Activated CD4-positive, alpha-beta T cell treated with anti-CD3 and anti-CD28 coated beads for 48 hours (primary cell): ENCODE measurements at places on chromosomes 4 and X.

GRCh38 chrX:153333821-153334653 is at the start of gene ZNF275:
TSS of gene ZNF275 (plus strand) at chrX:153334153. CDS start at chrX:153336680, 2,527 bp downstream.
- peak; percentile 81 for DNase-seq

DNA sequence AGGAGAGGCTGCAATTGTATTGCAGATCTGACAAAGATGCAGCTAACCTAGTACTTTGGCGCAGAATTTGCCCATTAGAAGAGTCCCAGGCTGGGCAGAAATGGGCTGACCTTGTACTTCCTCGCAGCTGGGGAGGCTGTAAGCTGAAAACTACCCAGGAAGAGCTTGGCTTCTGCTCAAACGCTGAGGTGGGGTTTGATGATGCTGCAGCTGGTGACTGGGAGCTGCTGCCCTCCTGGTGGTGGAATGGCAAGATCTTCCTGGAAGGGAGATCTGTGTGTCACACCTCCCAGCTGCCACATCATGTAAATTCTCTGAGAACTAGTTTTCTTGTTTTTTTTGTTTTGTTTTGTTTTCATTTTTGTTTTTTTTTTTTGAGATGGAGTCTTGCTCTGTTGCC is 17.4 kb downstream of the CCNG2 start:
- DNase-seq = no peak

- DNase-seq = no peak
Measured at GRCh38 chrX:17531500-17531899, 156.5 kb downstream of the NHS start.

DNA sequence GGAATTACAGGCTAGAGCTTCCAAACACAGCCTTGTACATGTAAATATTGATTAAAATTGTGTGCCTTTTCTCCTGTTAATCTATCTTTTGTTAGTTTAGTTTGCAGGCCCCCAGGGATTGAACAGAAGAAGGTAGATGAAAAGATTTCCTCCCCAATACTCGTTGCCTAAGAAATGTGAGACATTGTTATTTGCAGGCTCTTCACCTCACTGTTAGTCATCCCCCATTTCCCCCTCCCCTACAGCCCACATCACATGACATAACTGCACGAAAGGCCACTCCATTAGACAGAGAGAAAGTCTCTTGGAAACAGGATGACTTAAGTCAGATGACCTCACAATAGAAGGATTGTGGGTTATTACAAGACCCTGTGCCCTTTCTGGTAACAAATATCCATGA is 13.3 kb upstream of the MID1 start:
- DNase-seq = no peak

DNA sequence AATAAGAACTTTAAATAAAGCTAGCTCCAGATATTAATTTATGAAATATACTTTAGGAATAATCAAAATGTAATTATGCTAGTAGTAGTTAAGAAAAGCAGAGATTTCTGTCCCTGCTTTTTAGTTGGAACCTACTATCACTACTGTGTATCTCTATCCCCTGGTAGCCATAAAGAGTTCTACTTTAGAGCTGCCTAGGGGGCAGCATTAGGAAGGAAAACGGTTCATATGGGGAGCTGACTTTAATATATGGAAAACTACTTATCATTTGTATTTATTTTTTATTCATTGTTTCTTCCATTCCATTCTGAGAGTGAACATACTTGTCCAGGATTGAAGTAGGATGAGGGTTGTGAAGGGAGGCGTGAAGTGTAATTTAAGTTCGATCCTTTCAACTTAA is 40.9 kb downstream of the CPEB2 start:
- DNase-seq = no peak

- no peak for DNase-seq
Measured at GRCh38 chrX:107204068-107204605, 2.1 kb downstream of the NUP62CL start.

DNA sequence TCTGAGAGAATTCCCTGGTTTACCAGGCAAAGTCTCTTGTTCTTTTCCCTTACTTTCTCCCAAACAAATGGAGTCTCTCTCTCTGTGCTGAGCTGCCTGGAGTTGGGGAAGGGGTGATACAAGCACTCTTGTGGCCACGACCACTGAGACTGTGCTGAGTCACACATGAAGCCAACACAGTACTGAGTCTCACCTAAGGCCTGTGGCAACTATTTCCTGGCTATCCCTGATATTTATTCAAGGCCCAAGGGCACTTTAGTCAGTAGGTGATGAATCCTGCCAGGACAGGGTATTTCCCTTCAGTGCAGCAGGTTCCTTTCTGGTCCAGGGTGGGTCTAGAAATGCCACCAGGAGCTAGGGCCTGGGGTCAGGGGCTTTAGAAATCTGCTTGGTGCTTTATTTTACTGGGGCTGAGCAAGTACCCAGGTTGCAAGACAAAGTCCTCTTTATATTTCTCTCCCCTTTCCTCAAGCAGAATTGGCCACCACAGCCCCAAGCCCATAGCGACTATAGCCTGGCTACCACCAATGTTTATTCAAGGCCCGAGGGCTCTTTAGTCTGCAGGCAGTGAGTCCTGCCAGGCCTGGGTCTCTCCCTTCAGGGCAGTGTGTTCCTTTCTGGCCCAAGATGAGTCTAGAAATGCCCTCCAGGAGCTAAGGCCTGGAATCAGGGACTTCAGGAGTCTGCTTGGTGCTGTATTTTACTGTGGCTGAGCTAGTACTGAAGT is 10.5 kb downstream of the ARL13A start:
- DNase-seq = peak; percentile 3

GRCh38 chr4:87953826-87954225 is 21.7 kb upstream of the SPP1 start:
- DNase-seq = no peak

- DNase-seq = no peak
Measured at GRCh38 chrX:153310901-153311300, 10.7 kb downstream of the PNMA6F start.

DNA sequence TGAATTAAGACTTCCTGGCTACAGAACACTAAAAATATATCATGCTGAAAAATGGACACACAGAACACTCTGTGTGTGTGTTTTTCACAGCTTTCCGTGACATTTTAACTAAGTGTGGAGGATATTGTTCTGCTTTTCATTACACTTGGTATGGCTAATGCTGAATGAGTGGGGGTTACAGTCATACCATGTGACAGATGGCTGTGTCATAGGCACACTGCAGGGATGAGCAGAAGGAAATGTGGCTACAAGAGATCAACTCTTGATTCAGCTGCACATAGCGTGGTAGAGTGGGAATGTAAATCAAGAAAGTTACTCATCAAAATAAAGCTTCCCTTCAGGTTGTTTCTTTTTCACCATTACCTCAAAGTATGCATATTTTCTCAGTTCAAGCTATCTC is 669.8 kb downstream of the IQCM start:
- DNase-seq = no peak

GRCh38 chr4:41443340-41444079 is 94.4 kb upstream of the LIMCH1 start:
- no peak for DNase-seq

DNA sequence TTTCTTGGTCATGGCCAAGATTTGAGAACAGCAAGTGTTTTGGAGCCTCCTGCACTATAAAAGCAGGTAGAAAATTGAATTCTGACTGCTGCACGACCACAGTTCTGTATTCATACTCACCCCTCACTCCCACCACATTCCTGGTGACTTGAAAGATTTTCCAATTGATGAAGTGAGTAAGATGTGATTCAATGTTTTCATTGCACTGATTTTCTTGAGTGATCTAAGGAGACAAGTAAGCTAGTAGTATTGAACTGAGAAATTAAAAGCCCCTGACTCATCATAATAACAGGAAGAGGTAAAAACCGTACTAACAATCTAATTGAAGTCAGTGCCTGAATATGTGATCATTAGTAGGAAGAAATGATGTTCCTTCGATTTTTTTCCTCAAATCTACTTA is 6.1 kb upstream of the SEC24D start:
- no peak for DNase-seq

DNA sequence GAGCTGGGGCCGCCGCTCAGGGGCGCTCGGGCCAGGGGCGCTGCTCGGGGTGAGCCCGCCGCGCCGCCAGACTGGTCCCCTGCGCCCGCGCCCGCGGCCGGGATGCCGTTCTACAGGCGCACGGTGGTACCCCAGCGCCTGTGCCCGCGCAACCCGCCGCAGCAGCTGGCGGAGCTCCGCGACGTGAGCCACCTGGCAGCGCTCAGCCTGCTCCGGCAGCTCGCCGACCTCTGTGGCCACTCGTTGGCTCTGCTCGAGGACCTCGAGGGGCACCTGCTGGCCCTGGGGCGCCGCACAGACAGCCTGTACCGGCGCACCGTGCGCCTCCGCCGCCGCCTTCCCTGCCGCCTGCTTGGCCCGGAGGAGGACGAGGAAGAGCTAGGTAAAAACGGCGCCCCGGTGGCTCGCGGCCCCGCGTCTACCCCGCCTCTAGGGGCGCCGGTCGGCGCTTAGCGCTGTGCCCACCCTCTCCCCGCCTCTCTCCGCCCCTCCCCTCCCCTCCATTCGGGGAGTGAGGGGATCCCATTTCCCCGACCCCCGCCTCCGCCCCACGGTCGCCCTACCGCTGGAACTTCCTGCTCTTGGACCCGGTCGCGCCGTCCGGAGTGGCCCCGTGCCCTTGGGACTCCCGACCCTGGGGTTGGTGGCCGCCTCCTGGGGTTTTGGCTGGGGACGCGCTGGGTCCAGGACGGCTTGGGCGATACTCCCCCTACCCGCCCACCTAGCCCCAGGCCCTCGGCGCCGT is 513 bp downstream of the NHSL2 start:
- peak; percentile 38 for DNase-seq

GRCh38 chr4:62482355-62482754 is 1282.2 kb downstream of the ADGRL3 start:
- DNase-seq = no peak

- no peak for DNase-seq
Measured at GRCh38 chr4:99879458-99879857, 14.8 kb downstream of the LAMTOR3 start.

GRCh38 chr4:163382178-163382869 is 38.6 kb downstream of the NPY5R start:
- DNase-seq = no peak

DNA sequence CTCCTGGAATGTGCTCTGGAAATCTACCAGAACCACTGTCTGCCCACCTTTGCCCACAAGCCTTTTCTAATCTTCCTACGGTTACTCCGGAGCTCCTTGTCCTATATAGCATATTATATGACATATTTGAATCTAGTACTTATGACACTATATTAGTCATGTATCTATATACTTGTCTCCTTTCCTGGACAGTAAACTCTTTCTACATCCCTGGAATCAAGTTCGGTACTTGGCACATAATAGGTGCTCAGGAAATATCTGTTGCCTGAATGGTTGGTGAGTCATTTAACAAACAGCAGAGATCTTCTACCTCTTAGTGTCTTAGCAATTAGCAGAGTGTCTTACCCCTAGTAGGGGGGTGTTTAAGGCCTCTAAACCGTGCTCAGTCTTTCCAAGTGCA is 123.6 kb downstream of the RELL1 start:
- DNase-seq = no peak

DNA sequence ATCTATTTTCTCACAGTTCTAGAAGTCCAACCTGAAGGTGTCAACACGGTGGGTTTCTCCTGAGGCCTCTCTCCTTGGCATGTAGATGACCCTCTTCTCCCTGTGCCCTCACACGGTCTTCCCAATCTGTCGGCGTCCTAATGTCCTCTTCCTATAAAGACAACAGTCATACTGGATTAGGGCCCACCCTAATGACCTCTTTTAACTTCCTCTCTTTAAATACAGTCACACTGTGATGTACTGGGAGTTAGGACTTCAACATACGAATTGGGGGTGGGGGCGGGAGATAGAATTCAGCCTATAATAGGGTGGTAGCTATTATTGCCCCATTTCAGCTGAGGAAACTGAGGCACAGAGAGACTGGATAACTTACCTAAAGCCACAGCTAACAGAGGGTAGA is 70.2 kb downstream of the SMIM20 start:
- no peak for DNase-seq

- DNase-seq = no peak
Measured at GRCh38 chr4:172842779-172843178, 325.8 kb upstream of the GALNT7 start.

- no peak for DNase-seq
Measured at GRCh38 chr4:138290805-138291204, 48.7 kb upstream of the SLC7A11 start.

- DNase-seq = no peak
Measured at GRCh38 chr4:70901607-70901983, 574 bp upstream of the MOB1B start.

DNA sequence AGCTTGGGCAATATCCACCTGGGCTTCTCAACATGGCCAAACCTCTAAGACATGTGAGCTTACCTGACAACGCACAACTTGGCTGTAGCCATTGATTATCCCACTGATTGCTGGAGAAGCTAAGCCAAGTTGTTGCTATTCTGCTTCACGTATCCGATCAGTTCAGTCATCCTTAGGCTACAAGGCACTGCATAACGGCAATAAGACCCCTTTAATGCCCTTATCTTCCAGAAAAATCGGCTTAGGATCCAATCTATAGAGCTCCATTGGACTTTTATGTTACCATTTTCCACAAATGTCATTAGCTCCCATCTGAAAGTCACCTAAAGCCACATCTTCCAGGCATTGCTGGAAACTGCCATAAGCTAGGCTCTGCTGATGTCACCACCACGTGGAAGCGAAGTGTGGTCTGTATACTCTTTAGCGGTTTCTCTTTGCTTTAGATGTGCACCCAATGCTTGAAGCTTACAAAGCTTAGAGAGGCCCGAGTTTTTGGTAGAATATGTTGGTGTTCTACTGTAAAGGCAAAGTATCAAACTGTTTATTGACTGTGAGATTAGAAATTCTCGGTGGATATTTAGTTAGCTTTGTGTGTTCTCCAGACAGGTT is 163.1 kb downstream of the CPE start:
- peak; percentile 11 for DNase-seq

DNA sequence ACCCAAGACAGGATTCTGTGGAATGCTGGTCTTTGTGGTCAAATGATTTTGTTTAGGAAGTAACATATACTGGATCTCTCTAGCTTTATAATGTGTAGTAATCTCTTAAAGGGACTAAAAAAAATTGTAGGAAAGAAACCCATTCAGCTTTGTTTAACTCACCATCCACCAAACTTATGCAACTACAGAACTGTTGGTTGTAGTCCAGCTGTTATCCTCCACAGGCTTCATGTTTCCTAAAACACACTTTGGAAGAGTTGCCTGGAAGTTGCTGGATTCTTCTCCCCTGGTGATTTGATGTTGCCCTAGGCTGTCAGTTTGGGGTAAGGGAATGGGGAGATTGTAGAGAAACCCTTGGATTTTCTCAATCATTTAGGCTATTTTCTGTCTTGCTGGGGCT is 89.3 kb downstream of the RLIM start:
- DNase-seq = no peak

GRCh38 chr4:57172065-57172464 is 61.9 kb upstream of the IGFBP7 start:
- no peak for DNase-seq

- DNase-seq = no peak
Measured at GRCh38 chrX:78527818-78528217, 131.3 kb downstream of the RTL3 start.

DNA sequence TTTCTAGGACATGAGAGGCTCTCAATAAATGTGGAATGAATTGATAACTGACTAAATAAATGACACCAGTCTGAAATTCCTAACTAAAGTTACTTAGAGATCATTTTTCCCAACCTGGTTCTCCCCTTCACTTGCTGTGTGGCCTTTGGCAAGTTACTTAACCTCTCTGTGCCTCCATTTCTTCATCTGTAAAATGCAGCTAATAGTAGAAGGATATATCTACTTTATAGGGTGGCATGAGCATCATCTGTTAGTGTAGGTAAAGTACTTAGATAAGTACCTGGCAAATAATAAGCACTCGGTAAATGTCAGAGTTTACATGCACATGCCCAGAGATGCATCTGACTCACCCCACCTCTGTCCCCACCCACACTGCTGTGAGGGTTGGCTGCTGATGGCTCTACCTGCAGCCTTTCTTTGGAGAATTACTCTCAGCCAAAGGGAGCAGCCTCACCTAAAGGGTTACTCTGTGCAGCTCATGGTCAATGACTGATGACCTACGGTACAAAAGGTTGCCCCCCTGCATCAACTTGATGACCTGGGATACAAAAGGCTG is 139.3 kb downstream of the CHIC2 start:
- no peak for DNase-seq
